Activated CD4-positive, alpha-beta T cell treated with anti-CD3 and anti-CD28 coated beads for 36 hours (primary cell): ENCODE measurements at places on chromosomes 7 and 10. TPM values are rescaled to one million over a fixed set of nuclear protein-coding genes. Genes with fewer than 3 reads are reported as not detected.

The CNPY1 gene
- not detected for total RNA-seq

DNA sequence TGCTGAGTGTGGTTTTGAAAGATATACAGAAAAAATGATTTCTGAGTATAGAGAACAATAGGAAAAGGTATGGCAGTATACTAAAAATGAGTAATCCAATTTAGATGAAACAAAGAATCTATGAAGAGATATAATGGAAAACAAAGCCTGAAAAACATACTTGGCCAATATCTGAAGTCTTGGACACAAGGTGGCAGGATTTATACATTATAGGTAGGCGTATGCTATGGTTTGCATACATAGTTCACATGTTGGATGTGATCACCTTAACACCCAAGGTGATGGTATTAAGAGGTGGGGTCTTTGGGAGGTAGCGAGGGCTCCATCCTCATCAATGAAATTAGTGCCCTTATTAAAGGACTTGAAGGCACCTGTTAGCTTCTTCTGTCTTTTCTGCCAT is 34.5 kb upstream of the BPGM start:
- no peak overlapping the region for H3K4me3 ChIP-seq
- DNase-seq, result no peak
- no peak overlapping the region for H3K27ac ChIP-seq
- H3K36me3 ChIP-seq, result no peaks in the 10 kb centered on the region
- H3K27me3 ChIP-seq, result peaks cover 28% of the 10 kb centered on the region

- H3K36me3 ChIP-seq, result no peaks in the 10 kb centered on the region
- no peak for DNase-seq
- no peak overlapping the region for H3K27ac ChIP-seq
- no peaks in the 10 kb centered on the region for H3K27me3 ChIP-seq
- no peaks in the 10 kb centered on the region for H3K4me1 ChIP-seq
Observed at GRCh38 chr10:64458306-64458705, 937.1 kb downstream of the REEP3 start.

The NODAL gene
- total RNA-seq, result not detected

- no peaks in the 10 kb centered on the region for H3K27me3 ChIP-seq
- H3K4me1 ChIP-seq, result peaks cover 42% of the 10 kb centered on the region
- peak overlapping the region; percentile 82 for H3K27ac ChIP-seq
- H3K4me3 ChIP-seq, result peak overlapping the region; percentile 80
Observed at GRCh38 chr10:113681533-113682470, 2.1 kb downstream of the CASP7 start.

DNA sequence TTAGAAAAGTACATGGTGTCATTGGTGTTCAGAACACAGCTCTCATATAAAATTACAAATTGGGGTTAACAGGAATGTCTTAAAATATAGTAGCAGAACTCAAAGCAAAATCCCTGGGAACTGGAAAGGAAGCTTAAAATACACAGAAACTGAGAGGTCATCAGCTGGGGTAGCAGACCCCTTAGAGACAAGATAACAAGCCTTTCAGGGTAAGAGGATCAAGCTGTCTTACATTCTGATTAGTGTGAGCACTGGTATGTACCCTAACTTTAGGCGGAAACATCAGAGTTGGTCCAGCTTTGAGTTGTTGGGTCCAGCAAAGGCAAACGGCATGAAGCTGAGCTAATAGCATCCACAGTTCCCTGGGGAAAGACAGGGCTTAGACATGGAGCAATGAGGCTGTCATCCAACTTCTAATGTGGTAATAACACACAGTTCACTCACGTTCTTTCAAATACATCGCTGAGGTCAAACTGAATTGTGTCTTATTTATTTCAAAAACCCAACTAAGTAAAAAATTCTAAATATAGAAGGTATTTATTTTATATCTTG is 32.6 kb downstream of the ARHGAP21 start:
- H3K27ac ChIP-seq, result no peak overlapping the region
- H3K4me3 ChIP-seq, result no peak overlapping the region
- H3K4me1 ChIP-seq, result peaks cover 7% of the 10 kb centered on the region
- H3K36me3 ChIP-seq, result no peaks in the 10 kb centered on the region

- no peak for DNase-seq
- no peaks in the 10 kb centered on the region for H3K36me3 ChIP-seq
- peak overlapping the region; percentile 45 for H3K4me3 ChIP-seq
- H3K27me3 ChIP-seq, result no peaks in the 10 kb centered on the region
- H3K4me1 ChIP-seq, result peaks cover 18% of the 10 kb centered on the region
Observed at GRCh38 chr7:114048386-114049235, 129.8 kb upstream of the PPP1R3A start.

GRCh38 chr10:11178606-11179515 is 161.2 kb downstream of the CELF2 start:
- H3K27me3 ChIP-seq, result no peaks in the 10 kb centered on the region
- peaks cover 94% of the 10 kb centered on the region for H3K4me1 ChIP-seq
- no peak overlapping the region for H3K27ac ChIP-seq
- peaks cover 86% of the 10 kb centered on the region for H3K36me3 ChIP-seq
- no peak overlapping the region for H3K4me3 ChIP-seq

DNA sequence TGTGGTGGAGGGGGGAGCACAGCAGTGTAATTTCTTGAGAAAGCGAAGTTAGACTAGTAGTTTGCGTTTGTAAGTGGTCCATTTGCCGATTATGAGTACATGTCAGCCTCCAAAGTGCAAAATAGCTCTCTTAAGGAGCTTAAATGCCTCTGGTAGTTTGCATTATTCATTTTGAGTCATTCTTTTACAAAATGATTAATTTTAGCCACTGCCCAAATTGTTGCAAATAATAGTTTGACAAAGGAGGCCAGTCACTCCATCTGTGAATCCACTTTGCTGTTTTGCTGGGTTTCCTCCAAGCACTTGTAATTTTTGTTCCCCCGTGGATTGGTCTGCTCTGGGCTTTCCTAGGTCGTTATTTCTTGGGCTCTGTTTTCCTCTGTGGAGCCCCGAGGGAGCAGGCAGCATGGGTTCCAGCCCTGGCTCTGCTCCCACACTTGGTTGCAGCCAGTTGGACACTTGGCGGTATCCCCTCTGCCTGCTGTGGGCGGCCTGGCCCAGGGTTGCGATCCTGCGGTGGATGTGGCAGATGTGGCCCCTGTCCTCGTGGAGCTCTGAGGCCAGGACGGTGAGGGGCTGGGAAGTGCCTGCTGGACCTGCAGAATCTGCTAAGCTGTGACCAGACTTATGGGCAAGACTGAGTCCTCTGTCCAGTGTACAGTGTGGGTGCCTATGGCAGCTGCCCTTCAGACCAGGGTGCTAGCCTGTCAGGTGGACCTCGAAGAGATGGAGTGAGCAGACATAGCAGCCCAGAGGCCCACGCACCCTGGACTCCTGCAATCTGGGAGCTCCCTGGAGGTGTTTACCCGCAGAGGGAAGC is 129.1 kb upstream of the BTBD16 start:
- no peaks in the 10 kb centered on the region for H3K4me1 ChIP-seq
- H3K4me3 ChIP-seq, result no peak overlapping the region
- no peak overlapping the region for H3K27ac ChIP-seq
- no peaks in the 10 kb centered on the region for H3K27me3 ChIP-seq
- no peaks in the 10 kb centered on the region for H3K36me3 ChIP-seq
- DNase-seq, result no peak

The FIS1 gene
- 92.6 TPM for total RNA-seq

DNA sequence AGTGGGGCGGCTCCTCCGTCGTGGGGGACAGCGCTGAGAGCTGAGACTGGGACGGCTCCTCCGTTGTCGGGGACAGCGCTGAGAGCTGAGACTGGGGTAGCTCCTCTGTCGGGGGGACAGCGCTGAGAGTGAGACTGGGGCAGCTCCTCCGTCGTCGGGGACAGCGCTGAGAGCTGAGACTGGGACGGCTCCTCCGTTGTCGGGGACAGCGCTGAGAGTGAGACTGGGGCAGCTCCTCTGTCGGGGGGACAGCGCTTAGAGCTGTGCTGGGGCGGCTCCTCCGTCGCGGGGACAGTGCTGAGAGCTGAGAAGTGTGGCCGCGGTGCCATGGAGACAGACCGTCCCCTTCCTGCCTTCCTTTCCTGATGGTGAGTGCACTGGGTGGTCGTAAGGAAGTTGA is 136.4 kb downstream of the DYNC2I1 start:
- no peak overlapping the region for H3K27ac ChIP-seq
- H3K4me1 ChIP-seq, result peaks cover 16% of the 10 kb centered on the region
- no peak overlapping the region for H3K4me3 ChIP-seq
- no peaks in the 10 kb centered on the region for H3K36me3 ChIP-seq

The FAM25G gene
- total RNA-seq, result not detected

DNA sequence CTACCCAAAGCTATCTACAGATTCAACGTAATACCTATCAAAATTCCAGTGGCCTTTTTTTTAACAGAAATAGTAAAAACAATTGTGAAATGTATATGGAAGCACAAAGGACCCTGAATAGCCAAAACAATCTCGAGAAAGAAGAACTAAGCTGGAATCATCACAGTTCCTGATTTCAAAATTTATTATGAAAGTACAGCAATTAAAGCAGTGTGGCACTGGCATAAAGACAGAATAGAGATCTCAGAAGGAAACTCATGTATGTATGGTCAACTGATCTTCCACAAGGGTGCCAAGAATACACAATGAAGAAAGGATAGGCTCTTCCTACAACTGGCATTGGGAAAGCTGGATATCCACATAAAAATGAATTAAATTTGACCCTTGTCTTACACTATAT is 23.2 kb downstream of the PNLIPRP3 start:
- no peak overlapping the region for H3K27ac ChIP-seq
- DNase-seq, result no peak
- H3K27me3 ChIP-seq, result no peaks in the 10 kb centered on the region
- no peaks in the 10 kb centered on the region for H3K4me1 ChIP-seq
- H3K4me3 ChIP-seq, result no peak overlapping the region

The PMS2 gene
- total RNA-seq, result 29.0 TPM
